ENCODE measurements at places on chromosomes 3 and 15.

GRCh38 chr3:3699816-3700633 is 99.2 kb upstream of the LRRN1 start:
- DNase-seq = no peak

DNA sequence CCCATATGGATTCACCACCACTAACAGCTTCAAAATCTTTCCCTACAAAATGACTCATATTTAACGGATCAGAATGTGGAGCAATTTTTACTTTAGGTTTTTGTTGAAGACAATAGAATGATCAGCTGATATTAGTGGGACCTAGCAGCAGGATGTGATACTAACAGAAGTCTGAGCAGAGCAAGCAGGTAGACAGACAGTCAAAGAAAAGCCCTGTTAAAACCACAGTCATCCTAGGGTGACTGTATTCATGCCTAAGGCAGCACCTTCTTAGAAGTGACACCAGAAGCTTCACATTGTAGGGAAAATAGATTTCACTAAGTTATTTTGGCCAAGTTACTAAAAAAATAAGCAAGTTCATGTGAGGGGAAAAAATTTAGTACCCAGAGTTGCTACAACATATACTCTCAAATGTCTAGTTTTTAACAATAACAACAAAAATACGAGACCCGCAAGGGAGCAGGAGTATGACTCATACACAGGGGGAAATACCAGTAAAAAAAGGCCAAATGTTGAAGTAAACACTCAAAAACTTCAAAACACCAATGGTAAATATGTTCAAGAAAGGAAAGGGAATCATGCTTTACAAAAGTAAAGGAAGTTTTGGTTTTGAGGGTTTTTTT is 590.9 kb downstream of the EPHA3 start:
- DNase-seq = no peak

DNA sequence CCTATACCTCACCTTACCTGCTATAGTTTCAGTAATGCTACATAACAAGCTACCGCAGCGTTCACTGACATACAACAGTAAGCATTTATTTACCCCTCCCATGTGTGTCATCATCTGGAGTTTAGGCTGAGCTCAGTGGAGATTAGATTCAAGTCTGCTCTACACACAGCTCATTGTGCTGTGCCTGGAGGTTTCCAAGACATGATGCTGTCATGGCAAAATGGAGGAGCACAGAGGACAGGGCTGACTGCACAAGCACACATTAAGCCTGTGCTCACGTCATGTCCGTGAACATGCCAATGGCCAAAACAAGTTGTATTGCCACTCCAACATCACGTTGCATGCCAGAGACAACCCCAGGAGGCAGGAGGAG is 333.8 kb upstream of the TRIM42 start:
- DNase-seq = no peak

GRCh38 chr3:119104031-119104430 is 41.9 kb upstream of the TEX55 start:
- DNase-seq = no peak

DNA sequence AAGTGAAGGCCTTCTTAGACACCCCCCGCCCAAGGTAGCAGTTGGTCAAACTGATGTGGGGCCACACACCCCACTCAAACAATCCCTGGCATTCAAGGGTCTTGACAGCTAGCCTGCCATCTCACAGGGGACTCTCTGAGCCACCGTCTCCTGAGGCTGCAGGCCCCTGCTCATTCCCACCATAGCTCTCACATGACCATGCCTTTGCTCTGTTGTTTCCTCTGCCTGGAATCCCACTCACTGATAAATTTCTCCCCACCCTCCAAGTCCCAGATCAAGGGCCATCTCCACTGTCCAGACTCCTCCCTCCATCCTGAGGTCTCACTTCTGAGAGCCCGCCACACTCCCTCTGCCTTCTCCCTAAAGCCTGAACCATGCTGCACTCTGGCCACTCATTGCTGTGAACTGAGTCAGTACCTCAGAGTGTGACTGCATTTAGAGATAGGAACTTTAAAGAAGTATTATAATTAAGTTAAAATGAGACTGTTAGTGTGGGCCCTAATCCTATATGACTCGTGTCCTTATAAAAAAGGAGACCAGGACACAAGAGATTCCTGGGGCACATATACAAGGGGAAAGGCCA is 10.0 kb downstream of the WNT7A start:
- DNase-seq = no peak

GRCh38 chr3:121839962-121840361 is 5.0 kb downstream of the EAF2 start:
- no peak for DNase-seq

DNA sequence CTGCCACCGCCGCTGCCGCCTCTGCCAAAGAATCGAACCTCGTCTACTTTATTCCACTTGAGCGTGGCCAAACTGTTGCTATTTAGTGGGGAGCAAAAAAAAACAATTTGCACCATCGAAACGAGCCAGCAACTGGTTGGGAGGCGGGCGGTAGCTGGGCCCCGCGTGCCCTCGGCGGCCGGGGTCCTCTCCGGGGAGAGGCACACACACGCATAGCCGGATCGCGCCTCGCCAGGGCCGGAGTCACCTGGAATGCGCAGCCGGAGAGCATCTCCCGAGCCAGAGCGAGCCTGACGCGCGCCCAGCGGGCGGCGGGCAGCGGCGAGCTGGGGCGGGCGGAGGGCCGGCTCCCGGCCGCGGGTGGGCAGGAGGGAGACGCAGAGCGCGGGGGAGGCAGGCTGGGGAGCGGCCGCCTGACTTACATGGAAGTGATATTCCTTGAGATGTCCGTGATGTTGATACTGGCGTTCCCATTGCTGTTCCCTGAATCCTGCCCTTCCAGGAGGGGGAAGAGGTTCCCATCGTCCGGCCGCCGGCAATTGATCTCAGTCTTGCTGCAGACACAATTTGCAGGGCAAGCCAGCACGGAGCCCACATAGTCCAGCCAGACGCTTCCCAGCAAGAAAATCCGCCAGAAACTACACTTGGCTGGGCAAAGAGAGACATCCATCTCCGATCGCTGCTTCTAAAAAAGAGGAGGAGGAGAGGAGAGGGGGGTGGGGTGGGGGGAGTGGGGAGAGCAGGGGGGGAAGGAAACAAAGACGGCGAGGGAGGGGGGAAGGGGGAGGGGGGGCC is 858 bp downstream of the NTRK3 start:
- no peak for DNase-seq
